ENCODE measurements at places on chromosomes 13 and 19.

GRCh38 chr19:7833225-7834099, 3.4 kb downstream of the EVI5L start:
- no peak for DNase-seq

- no peak for DNase-seq
Observed at GRCh38 chr19:54172471-54173358, at the start of gene TMC4. TMC4 (minus strand) TSS chr19:54173160; CDS start chr19:54173117, 43 bp downstream.

- no peak for DNase-seq
Observed at GRCh38 chr19:368630-369024, 24.0 kb upstream of the MIER2 start.

DNA sequence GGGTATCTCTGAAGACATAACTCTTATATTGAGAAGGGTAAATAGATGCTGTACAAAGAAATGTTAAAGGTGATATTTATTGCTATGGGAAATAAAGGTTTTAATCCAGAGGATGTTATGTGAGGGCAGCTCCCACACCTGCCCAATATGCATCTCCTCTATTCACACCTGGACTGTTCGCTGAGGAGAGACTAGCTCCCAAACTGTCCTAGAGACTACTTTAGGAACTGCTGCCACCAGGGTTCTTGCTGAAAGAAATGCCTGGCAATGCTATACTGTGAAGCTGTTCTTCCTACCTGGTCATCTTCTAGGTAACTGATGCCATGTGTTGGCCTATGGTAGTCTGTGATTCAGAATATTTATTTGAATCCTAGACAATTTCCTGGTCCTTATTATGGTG, 1421.5 kb upstream of the SPRY2 start:
- no peak for DNase-seq

- no peak for DNase-seq
Observed at GRCh38 chr19:13091400-13092157, 11.1 kb downstream of the LYL1 start.

GRCh38 chr13:72255908-72256307, 388.9 kb upstream of the DACH1 start:
- DNase-seq, result no peak

- peak; percentile 63 for DNase-seq
Observed at GRCh38 chr13:100673376-100673712, 1.3 kb downstream of the TMTC4 start.

DNA sequence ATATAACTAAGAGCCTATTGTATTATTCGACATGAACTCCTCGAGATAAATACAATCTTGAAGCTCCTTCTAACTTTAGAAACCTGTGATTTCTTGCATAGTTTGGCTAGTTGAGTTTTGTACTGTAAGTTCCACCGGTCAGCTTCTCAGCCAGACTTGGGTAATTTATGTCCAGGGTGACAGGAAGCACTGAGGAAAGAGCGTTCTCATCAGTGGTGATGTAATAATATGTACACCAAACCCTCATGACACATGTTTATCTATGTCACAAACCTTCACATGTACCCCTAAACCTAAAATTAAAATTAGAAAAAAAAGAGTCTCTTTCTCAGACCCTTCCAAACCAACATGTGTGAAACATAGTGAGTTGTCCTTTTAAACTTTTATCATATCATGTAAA, 205.7 kb downstream of the KCNRG start:
- no peak for DNase-seq

DNA sequence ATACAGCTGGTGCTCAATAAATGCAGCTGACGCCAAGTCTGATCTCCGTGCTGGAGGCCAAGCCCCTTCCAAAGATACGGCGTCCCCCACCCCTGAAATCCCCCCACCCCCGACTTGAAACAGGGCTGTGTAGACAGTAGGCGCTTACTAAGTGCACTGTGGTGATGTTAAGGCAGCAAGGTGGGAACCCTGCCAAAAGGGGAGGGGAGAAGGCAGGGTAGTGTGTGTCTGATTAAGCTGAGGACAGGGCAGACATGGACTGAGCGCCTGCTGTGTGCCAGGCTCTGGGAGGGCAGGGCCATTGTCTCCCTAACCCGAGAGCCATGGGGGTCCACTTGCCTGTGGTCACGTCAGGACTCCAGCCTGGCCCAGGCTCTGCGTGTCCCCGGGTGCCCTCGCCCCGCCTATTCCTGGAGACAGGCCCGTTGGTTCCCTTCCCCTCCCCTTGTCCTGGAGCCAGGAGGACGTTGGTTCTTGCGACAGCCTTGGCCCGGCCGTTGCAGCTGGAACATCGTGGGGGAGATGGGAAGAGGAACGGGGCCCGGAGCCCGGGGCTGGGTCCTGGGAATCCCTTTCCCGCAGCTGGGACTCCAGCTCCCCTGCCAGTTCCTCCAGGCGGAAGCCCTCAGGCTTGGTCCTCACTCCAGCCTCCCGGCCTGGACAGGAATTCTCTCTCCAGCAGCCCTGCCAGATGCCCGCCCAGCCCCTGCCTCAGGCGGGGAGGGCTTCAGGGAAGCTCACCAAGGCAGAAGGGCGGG, 1.7 kb upstream of the ELANE start:
- DNase-seq, result peak; percentile 80

DNA sequence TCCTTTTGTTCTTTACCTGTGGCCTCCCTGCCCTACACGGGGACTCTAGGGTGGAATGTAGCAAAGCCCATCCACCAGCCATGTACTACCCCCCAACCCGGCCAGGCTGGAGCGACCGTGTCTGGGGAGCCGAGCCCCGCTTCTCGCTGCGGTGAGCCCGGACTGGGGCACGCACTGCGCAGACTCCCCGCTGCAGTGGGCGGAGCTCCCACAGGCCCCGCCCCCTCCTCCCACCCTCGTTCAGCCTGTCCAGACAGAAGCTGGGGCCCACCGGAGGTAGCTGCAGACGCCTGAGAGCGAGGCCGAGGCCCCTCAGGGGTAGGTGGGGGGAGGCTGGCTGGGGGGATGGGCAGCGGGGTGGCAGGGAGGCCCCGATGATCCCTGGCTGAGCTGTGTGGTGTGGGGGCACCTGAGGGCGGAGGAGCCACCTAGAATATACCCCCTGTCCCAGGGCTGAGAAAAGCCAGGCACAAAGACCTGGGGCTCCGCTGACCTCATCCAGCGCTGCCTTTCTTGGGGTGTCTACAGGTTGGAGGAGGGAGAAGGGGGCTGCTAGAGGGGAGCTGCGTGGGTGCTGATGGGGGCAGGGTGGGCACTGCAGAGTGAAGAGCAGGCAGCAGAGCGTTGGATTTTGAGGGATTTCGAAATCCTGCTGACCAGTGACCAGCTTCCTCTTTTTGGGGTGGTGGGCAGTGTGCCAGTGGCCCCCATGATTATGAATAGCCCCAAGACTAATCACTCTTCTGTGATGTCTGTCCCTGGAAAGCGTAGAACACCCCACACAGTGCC, 17.3 kb downstream of the PLD3 start:
- peak; percentile 6 for DNase-seq

GRCh38 chr13:32454886-32455593, 27.1 kb upstream of the N4BP2L1 start:
- no peak for DNase-seq

DNA sequence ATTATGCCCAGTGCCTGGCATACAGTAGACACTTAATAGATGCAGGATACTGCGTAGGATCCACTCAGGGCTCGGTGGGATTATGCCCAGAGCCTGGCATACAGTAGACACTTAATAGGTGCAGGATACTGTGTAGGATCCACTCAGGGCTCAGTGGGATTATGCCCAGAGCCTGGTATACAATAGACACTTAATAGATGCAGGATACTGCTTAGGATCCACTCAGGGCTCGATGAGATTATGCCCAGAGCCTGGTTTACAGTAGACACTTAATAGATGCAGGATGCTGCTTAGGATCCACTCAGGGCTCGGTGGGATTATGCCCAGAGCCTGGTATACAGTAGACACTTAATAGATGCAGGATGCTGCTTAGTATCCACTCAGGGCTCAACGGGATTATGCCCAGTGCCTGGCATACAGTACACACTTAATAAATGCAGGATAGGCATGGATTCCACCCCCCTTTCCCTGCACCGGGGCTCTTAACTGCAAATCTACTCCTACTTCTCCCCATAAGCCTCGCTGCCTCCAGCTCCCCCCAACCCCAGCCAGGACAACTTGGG, 24.9 kb downstream of the SMIM24 start:
- no peak for DNase-seq

- DNase-seq, result no peak
Observed at GRCh38 chr13:114067886-114068651, 64.4 kb downstream of the RASA3 start.
